H9 (cell line): ENCODE measurements at places on chromosomes 4 and X. TPM values are rescaled to one million over a fixed set of nuclear protein-coding genes. Genes with fewer than 3 reads are reported as not detected.

DNA sequence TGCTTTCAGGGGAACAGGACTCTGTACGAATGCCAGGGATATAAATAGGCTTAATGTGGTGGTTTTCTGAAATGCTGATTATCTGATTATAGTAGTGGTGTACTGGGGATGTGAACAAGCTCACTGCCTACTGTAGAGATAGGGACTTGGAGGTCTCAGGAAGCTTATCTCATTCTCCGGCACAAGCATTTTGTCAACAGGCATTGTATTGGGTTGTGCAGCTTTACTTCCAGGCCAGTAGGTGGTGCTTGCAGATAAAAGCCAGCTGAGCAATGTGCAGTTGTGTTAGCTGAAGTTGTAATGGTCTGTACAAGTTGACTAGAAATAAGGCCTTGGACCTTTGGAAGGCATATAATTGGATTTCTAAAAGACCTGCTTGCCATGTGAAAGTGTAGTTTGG is 49.5 kb upstream of the TMLHE start:
- DNase-seq: no peak
- no peak overlapping the region for H3K27ac ChIP-seq
- no peaks in the 10 kb centered on the region for H3K4me1 ChIP-seq

GRCh38 chr4:137644201-137644600 is 111.9 kb upstream of the PCDH18 start:
- no peaks in the 10 kb centered on the region for H3K36me3 ChIP-seq
- no peak overlapping the region for H3K4me3 ChIP-seq
- H3K27ac ChIP-seq: no peak overlapping the region
- H3K4me1 ChIP-seq: no peaks in the 10 kb centered on the region
- H3K27me3 ChIP-seq: no peaks in the 10 kb centered on the region

- H3K27ac ChIP-seq: no peak overlapping the region
- no peaks in the 10 kb centered on the region for H3K27me3 ChIP-seq
- H3K36me3 ChIP-seq: peaks cover 9% of the 10 kb centered on the region
- H3K4me1 ChIP-seq: no peaks in the 10 kb centered on the region
Observed at GRCh38 chrX:119424999-119425398, 25.9 kb downstream of the SLC25A43 start.

- no peak overlapping the region for H3K4me3 ChIP-seq
- no peak for DNase-seq
- H3K4me1 ChIP-seq: no peaks in the 10 kb centered on the region
- no peak overlapping the region for H3K27ac ChIP-seq
- no peaks in the 10 kb centered on the region for H3K27me3 ChIP-seq
- no peaks in the 10 kb centered on the region for H3K36me3 ChIP-seq
Observed at GRCh38 chr4:173878701-173879100, 348.7 kb upstream of the HAND2 start.

GRCh38 chr4:80592950-80593349 is 257.4 kb downstream of the CFAP299 start:
- H3K4me3 ChIP-seq: no peak overlapping the region
- H3K27ac ChIP-seq: no peak overlapping the region
- no peaks in the 10 kb centered on the region for H3K27me3 ChIP-seq
- H3K36me3 ChIP-seq: no peaks in the 10 kb centered on the region

- DNase-seq: peak; percentile 54
- H3K4me1 ChIP-seq: no peaks in the 10 kb centered on the region
- H3K4me3 ChIP-seq: no peak overlapping the region
- H3K27me3 ChIP-seq: no peaks in the 10 kb centered on the region
- H3K36me3 ChIP-seq: peaks cover 3% of the 10 kb centered on the region; the same call in 1 of the 2 replicates
Observed at GRCh38 chrX:40411340-40412111, 169.2 kb upstream of the ATP6AP2 start.

- no peak overlapping the region for H3K4me3 ChIP-seq
- H3K36me3 ChIP-seq: peaks cover 44% of the 10 kb centered on the region
- no peaks in the 10 kb centered on the region for H3K27me3 ChIP-seq
- DNase-seq: no peak
- H3K27ac ChIP-seq: no peak overlapping the region
- no peaks in the 10 kb centered on the region for H3K4me1 ChIP-seq
Observed at GRCh38 chr4:17981063-17981462, 40.5 kb downstream of the LCORL start.

GRCh38 chr4:177131736-177132135 is 177.9 kb upstream of the NEIL3 start:
- H3K4me1 ChIP-seq: no peaks in the 10 kb centered on the region
- H3K36me3 ChIP-seq: peaks cover 40% of the 10 kb centered on the region
- H3K4me3 ChIP-seq: no peak overlapping the region
- no peak for DNase-seq
- H3K27me3 ChIP-seq: no peaks in the 10 kb centered on the region
- H3K27ac ChIP-seq: no peak overlapping the region

- H3K36me3 ChIP-seq: peaks cover 4% of the 10 kb centered on the region
- H3K4me3 ChIP-seq: no peak overlapping the region; the same call in 1 of the 2 replicates
- DNase-seq: no peak
- H3K27ac ChIP-seq: no peak overlapping the region
Observed at GRCh38 chr4:87478732-87479250, 50.4 kb downstream of the SPARCL1 start.

DNA sequence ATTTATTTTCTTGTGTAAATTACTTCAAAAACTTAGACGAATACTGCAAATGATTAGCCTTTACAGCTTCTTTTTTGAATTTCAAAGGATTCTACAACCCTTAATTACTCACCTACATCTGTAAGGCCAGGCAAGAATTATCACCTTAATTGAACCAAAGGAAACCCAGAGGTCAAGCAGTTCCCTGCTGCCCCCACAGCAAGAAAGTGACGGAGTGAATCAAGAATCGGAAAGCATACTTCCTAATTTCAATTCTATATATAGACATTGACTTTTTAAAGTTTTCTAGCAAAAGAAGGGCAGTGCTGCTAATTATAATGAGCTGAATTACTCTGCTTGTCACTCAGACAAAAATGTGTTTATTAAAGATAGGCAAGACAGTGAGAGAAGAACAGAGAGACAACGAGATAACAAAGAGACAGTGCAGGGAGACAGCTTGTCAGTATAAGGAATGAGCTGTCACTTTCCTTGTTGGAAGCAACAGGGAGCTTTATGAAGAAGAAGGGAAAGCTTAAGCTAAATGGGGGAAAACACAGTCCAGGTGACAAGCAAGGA is 47.5 kb upstream of the SPANXN4 start:
- no peaks in the 10 kb centered on the region for H3K4me1 ChIP-seq
- H3K27ac ChIP-seq: no peak overlapping the region
- peaks cover 4% of the 10 kb centered on the region for H3K36me3 ChIP-seq
- no peak for DNase-seq
- no peak overlapping the region for H3K4me3 ChIP-seq
- no peaks in the 10 kb centered on the region for H3K27me3 ChIP-seq

DNA sequence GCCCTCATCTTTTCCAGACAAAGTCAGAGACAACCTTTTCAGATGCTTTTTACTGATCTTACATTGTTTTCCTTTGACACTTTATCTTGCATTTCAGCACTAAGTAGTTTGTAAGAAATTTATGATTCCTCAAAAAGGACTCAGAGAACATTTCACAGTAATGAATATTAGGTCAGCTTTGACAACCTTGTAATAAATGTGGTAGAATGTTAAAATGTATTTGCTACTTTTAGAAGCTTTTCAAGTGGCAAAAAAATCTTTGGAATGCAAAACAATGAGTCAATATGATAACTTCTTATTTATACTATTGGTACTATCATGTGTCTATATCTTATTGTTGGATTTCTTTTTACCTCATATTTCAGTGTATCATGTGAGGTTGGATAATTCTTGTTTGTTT is 146.2 kb upstream of the FAT4 start:
- H3K36me3 ChIP-seq: no peaks in the 10 kb centered on the region; the same call in 2 of the 3 replicates
- H3K4me3 ChIP-seq: no peak overlapping the region
- no peaks in the 10 kb centered on the region for H3K27me3 ChIP-seq
- no peaks in the 10 kb centered on the region for H3K4me1 ChIP-seq
- no peak overlapping the region for H3K27ac ChIP-seq
- no peak for DNase-seq

DNA sequence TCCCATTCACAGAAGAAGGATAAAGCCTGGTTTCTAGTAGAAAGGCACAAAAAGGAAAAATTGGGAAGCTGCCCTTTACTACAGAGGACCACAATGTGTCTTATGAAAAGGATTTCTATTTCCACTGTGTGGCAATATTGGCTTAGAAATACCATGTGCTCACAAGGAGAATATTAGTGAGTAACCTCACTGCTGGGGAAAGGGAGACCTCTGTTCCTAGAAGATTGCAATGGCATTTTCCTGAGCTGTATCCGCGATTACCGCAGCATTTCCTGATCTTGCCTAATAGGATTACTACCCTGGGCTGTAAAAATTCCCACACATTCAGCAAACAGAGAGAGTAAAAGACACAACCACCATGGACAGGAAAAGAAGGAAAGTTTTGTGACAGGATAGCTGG is 308.8 kb upstream of the TECRL start:
- H3K4me1 ChIP-seq: no peaks in the 10 kb centered on the region; the same call in 1 of the 2 replicates
- DNase-seq: no peak
- H3K36me3 ChIP-seq: peaks cover 21% of the 10 kb centered on the region
- no peak overlapping the region for H3K4me3 ChIP-seq
- H3K27ac ChIP-seq: no peak overlapping the region
- H3K27me3 ChIP-seq: no peaks in the 10 kb centered on the region

GRCh38 chr4:112321776-112322684 is 24.9 kb downstream of the ALPK1 start:
- DNase-seq: peak; percentile 47
- no peaks in the 10 kb centered on the region for H3K36me3 ChIP-seq
- H3K4me3 ChIP-seq: no peak overlapping the region

DNA sequence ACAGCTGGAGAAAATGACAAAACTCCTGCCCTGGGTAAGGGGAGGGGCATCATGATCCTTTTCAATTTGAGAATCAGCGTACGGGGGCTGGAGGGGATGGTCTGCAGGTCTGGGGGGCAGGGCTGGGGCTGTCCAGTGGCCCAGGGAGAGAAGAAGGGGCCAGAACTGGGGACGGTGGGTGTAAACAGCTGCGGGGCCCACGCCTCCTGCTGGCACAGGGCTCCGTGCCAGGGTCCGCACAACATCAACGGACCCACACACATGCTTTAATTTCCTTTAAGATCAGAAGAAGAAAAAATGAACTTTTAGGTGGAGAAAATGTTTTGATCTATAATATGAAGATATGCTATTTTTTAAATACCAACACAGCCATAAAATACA is 52.1 kb downstream of the PSAPL1 start:
- DNase-seq: no peak
- no peak overlapping the region for H3K27ac ChIP-seq
- H3K4me3 ChIP-seq: no peak overlapping the region
- H3K4me1 ChIP-seq: no peaks in the 10 kb centered on the region

DNA sequence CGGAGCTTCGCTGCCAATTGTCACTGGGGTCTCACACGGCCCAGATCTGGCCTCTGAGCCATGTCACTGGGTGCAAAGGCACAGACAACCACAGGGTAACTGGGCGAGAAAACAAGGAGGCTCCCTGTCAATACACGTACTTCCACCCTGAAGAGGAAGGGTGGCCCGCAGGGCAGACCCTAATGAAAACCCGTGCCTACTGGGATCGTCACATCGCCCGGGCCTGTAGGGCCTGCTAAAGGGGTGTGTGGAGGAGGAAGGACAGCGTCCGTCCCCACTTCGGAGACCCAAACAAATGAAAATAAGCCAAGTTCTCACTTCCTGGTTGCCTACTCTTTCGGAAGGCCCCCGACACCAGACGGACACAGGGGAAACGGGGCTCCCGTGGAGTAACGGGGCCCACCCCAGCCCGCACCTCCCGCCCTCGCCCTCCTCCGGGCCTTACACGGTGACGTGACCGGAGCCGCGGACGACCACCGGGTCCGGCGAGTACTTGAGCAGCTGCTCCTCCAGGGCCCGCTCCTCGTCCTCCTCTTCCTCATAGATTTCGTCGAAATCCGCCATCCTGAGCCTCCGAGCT is 578 bp downstream of the CHIC2 start:
- no peak overlapping the region for H3K27ac ChIP-seq
- H3K36me3 ChIP-seq: no peaks in the 10 kb centered on the region
- H3K4me3 ChIP-seq: peak overlapping the region; percentile 90
- H3K27me3 ChIP-seq: no peaks in the 10 kb centered on the region

DNA sequence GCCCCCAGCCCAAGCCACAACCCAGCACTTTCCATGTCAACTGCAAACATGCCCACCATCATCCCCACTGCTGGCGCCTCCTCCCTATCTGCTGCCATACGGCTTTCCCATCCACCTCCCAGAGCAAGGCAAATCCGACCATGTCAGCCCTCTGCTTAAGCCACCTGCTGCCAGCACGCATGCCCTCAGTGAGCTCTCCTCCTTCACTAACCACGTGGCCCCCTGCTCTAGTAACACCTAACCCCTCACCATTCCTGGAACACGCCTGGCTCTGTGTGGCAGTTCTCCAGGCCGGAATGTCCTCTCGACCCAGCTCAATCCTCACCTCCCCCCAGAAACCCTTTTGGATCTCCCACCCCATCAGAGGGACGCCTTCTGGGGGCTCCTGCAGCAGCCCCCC is 17.4 kb downstream of the BCAP31 start:
- no peaks in the 10 kb centered on the region for H3K27me3 ChIP-seq
- H3K4me3 ChIP-seq: no peak overlapping the region
- peaks cover 60% of the 10 kb centered on the region for H3K36me3 ChIP-seq
- DNase-seq: no peak
- H3K27ac ChIP-seq: no peak overlapping the region

DNA sequence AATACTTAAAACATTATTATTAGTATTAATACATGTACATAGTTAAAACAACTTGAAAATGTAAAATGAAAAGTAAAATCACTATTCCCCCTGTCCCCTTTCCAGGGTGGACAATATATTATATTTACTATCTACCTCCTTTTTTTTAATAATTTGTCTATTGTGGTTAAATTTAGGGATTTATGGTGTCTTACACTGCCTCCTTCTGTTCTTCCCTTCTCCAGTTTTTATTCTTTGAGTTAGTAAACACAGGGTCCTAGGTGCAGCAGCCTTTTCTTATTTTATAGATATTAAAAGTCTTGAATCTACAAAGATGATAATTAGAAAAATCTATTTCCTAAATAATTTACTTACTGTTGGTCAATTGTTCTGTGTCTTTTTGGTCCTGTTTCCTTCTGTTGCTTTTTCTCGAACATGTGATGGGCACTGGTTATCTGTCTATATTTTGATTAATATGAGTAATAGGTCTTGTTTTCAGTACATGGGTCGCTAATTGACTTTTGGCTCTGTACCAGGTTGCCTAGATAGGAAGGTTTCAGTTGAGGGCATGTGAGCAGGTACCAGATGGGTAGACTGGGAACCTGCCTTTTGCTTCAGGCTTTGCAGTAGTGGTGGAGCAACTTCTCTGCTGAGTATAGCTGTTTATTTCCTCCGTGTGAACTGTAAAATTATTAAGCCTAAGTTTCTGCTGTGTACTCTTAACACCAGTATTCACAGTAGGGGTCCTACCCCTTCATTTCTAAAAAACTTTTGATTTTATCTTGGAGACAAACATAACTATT is 1.1 kb downstream of the NUDT9 start:
- H3K36me3 ChIP-seq: peaks cover 3% of the 10 kb centered on the region
- no peak for DNase-seq
- H3K27ac ChIP-seq: no peak overlapping the region
- H3K4me1 ChIP-seq: no peaks in the 10 kb centered on the region
- peak overlapping the region; percentile 97 for H3K4me3 ChIP-seq
- H3K27me3 ChIP-seq: no peaks in the 10 kb centered on the region

DGKK gene
- total RNA-seq: 1.4 and 1.6 TPM in 2 replicates

TEC gene
- 1.7 and 1.8 TPM in 2 replicates for total RNA-seq

F11 gene
- 0.50 and 0.97 TPM in 2 replicates for total RNA-seq

GYPA gene
- not detected in 2 replicates for total RNA-seq

LONRF3 gene
- total RNA-seq: 0.33 and 0.39 TPM in 2 replicates

CCKAR gene
- not detected in 2 replicates for total RNA-seq
